Type B pancreatic cell (in vitro differentiated cells): ENCODE measurements at places on chromosomes 2 and 18.

GRCh38 chr2:239610457-239611221 is 209.8 kb upstream of the HDAC4 start:
- DNase-seq, result no peak

DNA sequence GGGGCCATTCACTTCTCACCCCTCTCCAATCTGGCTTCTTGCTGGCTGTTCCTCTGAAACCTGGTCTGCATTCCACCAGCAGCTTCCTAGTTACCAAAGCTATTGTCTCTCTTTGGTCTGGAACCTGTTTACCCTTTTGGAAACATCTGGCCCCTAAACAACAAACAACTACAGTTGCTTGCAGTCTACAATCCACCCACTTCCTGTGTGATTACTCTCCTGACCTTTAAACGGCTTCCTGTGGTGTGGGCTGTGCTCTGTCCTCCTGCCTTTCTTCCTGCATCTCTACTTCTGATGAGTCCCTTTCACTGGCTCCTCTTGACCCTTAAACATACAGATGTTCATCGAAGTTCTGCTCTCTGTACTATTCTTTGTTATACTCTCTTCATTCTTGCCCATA is 303.8 kb downstream of the TDRD15 start:
- DNase-seq, result no peak

- no peak for DNase-seq
Observed at GRCh38 chr18:65938592-65939372, 188.0 kb downstream of the CDH7 start.

DNA sequence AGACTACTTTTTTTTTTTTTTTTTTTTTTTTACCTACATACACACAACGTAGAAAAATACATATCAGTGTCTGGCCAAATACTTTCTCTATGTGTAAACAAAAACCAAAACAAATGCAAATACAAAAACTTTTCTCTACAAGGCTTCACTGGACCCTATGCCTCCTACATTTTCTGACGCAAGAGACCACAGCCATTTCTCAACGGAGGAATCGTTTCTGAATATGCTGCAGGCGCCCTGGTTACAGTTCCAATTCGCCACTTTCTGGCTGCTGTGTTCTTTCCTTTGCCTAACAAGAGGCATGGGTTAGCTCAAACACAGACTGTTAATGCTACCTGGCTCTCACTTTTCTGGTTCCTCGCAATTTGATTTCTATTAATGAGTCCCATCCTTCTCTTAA is 96.4 kb downstream of the EPB41L3 start:
- DNase-seq, result no peak

- no peak for DNase-seq
Observed at GRCh38 chr2:41759880-41760279, 287.9 kb upstream of the PKDCC start.

DNA sequence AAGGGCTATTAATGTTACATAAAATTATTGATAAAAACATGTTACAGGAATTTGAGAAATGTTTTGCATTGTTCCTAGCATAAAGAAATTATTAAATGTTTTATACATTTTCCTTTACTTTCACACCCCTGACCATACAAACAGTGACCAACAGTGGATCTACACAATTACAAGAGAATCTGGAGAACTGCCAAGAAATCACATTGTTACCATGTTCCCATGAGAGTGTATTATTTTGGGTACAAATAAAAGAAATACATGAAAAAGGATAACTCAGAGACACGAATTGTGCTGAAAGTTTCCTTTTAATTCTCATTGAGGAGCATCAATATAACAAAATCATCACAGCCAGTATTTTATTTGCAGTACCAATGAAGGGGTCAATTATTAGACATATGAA is 150.1 kb downstream of the WDPCP start:
- no peak for DNase-seq

- no peak for DNase-seq
Observed at GRCh38 chr18:11156978-11157377, 7.6 kb upstream of the PIEZO2 start.

DNA sequence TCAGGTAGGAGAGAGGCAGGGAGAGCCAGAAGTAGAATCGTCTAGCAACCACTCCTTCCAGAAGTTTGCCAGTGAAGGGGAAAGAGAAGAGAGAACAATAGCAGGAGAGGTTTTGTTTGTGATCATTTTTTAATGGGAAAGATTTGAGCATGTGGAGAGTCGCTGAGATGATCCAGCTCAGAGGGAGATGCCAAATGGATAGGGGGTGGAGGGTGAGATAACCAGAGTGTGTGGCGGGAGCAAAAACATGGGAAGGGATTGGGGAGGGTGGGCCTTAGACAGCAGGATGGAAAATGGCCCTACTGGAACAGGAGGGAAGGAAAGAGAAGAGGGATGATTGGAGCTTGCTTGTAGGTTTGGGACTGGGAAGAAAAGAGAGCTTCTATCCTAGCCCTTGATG is 269.8 kb downstream of the GLI2 start:
- DNase-seq, result no peak

DNA sequence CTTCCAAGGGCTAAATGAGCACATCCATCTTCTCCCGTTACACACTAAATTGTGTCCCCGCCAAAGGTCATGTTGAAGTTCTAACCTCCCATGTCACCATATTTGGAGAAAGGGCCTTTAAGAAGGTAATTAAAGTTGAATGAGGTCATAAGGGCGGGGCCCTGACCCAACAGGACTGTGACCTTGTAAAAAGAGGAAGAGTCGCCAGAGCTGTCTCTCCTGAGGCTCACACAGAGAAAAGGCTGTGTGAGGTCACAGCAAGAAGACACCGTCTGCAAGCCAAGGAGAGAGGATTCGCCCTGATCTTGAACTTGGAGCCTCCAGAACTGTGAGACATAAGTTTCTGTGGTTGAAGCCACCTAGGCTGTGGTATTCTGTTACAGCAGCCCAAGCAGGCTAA is 24.1 kb downstream of the TRABD2A start:
- DNase-seq, result no peak

- DNase-seq, result no peak
Observed at GRCh38 chr18:55287935-55288868, 299.8 kb downstream of the TCF4 start.

DNA sequence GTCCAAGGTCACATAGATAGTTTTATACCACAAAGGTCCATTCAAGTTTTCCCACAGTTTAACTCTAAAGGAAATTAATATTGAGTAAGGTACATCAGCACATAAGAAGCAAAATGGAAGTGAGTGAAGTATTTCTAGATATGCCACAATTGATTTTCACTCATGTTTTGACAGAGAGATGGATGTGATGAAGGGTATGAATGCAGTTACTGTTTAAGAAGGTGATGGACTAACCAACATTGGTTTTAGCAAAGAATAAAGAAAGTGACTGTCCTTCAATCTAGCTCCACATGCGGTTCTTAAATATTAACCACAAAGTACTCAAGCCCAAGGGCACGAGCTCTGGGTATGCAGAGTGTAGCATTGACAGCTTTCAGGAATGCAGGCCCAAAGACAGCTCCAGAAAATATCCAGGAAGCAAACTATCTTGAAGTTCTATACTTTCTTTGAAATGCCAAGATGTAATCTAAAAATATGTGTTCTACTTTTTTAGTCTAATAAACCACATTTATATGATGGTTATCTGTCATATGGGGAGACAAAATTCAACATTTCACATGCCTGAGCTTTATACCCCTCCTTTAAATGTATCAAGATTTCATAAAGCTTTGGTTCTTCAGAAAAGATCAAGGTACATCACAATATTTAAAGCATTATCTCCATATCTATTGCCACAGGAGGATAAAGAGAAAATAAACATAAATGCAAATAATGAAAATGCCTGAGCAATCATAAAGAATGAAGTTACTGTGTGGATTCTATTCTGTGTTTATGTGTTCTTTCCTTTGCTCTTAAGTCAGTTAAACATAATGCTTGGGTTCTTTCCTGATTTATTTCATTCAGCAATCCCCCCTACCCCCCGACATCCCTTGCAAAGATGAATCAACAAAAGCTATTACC is 6.7 kb upstream of the SCN1A start:
- no peak for DNase-seq

DNA sequence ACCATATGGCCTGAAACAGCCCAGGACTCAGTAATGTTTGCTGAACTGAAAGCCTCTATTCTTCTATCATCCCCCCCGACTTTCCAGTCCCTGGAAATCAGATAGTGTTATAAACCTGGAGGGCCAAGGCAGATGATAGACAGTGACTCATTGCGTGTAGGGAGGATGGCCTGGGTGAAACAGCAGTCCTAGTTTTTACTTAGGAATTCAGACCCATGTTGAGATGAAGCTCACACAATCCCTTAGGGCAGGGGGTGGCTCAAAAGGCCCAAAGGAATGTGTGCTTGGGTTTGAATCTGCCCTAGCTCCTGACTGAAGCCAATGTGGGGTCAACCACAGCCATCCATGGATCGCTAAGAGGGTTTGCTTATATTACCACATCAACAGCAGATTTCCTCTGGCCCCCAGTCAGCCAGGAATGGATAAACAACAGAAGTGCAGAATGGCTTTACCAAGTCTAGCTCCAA is 43.9 kb upstream of the STPG4 start:
- no peak for DNase-seq

DNA sequence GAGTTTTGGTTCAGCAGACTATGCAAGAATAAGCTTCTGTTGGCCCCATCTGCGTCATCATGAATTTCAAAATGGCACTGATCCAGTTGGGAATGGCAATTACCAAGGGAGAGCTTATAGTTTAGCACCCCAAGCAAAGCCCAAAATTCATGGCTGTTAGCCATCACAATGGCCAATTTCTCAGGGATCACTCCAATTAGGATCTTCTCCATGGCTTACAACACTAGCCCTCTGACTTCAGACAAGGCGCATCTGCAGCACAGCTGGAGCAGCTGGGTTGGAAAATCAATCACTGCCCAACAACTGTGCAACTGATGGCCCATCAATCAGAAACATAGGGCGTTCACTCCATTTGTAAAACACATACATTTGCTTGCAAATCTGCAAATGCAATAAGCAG is 273.6 kb downstream of the SRBD1 start:
- DNase-seq, result no peak

GRCh38 chr2:195026261-195026660 is 630.8 kb upstream of the SLC39A10 start:
- DNase-seq, result no peak

- no peak for DNase-seq
Observed at GRCh38 chr18:23320709-23321236, 132.3 kb upstream of the RIOK3 start.

DNA sequence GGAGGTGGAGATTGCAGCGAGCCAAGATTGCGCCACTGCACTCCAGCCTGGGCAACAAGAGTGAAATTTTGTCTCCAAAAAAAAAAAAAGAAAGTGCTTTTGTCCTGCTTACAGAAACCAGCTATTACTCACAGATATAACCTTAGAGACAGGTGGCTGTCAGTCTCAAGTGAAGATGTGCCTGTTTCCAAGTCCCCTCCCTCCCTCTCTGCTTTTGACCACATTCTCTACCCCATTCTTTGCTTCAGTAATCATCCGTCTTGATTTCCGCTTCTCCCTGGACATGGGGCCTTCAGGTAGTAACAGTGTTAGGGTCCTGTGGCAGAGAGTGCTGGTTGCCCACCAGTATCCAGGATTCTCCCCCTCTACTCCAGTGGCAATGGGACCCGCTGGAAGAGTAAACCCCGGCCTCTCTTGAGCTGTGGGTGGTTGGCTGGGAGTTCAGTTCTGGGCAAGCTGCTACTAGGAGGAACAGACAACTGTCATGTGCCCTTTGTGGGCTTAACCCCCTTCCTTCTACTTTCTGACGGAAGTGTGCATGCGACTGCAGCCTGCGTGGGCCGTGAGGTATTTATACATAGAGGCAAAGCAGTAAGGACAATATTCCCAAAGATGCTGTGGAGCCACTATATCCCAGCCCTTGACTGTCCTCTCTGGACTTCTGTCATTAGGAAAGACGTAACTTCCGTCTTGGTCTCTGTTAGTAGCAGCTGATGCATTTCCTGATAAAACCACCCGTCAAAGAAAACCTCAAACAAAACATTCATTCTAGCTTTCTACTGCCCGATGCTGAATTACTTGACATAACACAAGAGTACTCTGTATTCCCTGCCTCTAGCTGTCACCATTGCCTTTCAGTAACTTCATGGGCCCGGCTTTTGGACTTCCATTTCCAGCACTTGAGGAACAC is 17.8 kb downstream of the PDCL3 start:
- DNase-seq, result no peak

DNA sequence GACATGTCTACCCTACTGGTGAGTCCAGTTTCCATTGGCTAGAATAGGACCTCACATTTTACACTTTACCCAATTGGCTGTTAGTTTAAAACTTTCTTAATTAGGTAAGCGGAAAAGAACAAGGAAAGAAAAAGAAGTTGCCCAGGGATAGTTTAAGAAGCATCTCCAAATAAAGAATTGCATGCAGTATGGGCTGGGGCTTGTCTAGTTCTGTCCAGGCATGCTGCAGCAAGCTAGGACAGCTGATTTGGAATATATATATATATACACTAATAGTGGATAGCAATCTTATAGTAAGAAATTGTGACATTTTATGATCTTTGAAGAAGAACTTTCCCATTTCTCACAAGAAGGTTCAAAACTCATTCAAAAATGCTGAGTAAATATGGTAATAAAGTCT is 90.0 kb upstream of the ERBB4 start:
- no peak for DNase-seq

- peak; percentile 85 for DNase-seq
Observed at GRCh38 chr2:121071034-121071504, 213.9 kb downstream of the TFCP2L1 start.

- DNase-seq, result no peak
Observed at GRCh38 chr2:217393585-217394032, 533.7 kb upstream of the TNP1 start.

- no peak for DNase-seq
Observed at GRCh38 chr2:163731735-163732134, 4.1 kb downstream of the FIGN start.

- no peak for DNase-seq
Observed at GRCh38 chr2:9364791-9365497, 58.4 kb downstream of the ITGB1BP1 start.

DNA sequence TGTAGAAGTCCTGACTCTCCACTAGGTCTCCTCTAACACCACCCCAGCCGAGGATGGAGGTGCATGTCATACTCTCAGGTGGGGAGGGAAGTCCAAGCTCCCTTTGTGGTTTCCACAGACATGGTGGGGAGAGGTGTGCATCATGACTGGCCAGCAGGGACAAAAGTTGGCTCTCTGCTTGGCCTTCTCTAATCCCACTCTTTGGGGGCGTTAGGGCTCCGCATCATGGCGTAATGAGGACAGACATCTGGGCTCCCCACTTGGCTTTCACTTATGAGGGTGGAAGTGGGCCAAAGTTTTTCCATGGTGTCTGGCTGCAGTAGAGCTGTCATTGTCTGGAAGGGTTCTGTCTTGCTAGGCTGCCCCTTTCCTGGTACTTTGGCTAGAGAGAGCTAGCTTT is 80.7 kb upstream of the DAPL1 start:
- DNase-seq, result no peak

- DNase-seq, result no peak
Observed at GRCh38 chr2:50385349-50385748, 646.6 kb downstream of the NRXN1 start.

- no peak for DNase-seq
Observed at GRCh38 chr2:23137166-23137565, 247.8 kb upstream of the KLHL29 start.

- no peak for DNase-seq
Observed at GRCh38 chr2:168889635-168890005, 610 bp downstream of the SPC25 start.
